ENCODE measurements at places on chromosomes 6 and 20.
A peak's percentile ranks its signal among the peaks of the same experiment; 100 is the strongest.

DNA sequence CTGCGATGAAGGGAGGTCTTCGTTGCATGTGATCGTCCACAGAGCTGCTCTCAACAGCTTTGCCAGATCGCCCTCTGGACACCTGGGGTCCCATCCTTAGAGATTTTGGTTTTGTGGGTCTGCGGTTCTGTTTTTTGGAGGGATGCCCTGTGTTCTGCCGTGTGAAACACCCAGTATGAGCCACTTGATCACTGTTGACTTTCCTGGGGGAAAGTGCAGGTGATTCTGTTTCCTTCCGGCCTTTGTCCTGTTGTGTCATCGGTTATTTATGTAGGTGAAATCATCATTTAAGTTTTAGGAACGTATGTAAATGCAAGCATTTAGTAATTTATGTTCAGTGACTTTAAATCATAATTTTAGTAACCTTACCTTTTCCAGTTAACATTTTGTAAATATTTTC, 56.4 kb upstream of the SLC22A1 start:
- no peak for DNase-seq

- DNase-seq = no peak
Observed at GRCh38 chr20:14919501-14920081, 582.2 kb upstream of the FLRT3 start.

GRCh38 chr6:167840160-167840525, 13.4 kb downstream of the AFDN start:
- DNase-seq = no peak

DNA sequence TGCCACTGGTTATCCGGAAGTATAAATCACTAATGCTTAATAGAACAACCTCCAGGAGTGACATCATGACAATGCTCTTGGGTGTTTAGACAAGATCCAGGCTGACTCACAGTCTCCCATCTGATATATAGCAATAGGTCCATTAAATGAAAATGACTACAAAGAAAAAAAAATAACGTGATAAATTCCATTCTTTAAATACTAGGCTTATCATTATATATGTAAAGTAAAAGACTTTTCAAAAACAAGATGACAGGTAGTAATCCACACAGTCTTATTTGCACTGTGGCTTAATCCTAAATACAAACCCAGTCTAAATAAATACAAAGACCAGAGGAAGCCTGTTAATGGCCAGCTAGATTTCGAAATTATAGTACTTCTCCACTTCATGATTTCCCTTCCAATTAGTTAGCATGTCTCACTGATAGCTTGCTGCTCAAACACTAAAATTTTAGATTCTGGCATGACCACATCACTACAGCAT, 149.1 kb upstream of the BEND3 start:
- no peak for DNase-seq

GRCh38 chr6:37717836-37718251, 20.2 kb upstream of the MDGA1 start:
- DNase-seq = no peak

GRCh38 chr6:37804586-37804985, 14.9 kb upstream of the ZFAND3 start:
- DNase-seq = no peak

DNA sequence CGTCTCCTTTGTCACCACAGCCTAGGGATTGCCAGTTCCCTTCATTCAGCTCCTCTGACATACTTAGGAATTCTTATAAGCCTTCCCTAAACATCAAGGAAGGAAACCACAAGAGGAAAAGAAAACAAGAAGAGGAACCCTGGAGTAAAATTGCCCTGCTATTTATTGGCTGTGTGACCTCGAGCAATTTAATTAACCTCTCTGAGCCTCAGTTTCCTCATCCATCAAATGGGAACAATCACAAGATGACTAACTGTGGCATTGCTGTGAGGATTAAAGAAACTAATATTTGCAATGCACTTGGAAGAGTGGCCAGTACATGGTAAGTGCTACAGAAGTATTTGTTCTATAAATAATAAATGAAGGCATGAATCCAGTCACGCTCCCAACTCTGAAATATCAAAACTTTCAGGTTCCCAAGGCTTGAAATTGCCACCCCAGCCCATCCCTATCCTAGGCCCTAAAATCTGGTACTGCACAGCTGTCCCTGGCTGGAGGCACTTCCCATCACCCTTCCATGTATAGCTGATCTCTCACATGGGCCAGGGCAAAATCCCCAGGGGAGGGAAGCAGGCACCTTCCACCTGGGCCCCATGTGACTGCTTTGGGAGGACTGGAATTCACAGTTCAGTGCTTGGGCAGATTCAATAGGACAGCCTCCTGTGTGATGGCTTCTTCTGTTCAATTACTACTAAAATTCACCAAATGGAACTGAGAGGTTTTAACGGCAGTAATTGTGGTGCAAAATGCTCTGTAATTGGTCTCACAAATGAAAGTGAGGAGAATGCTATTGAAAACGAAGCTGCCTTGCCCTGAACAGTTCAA, 78.0 kb upstream of the MAFB start:
- no peak for DNase-seq

DNA sequence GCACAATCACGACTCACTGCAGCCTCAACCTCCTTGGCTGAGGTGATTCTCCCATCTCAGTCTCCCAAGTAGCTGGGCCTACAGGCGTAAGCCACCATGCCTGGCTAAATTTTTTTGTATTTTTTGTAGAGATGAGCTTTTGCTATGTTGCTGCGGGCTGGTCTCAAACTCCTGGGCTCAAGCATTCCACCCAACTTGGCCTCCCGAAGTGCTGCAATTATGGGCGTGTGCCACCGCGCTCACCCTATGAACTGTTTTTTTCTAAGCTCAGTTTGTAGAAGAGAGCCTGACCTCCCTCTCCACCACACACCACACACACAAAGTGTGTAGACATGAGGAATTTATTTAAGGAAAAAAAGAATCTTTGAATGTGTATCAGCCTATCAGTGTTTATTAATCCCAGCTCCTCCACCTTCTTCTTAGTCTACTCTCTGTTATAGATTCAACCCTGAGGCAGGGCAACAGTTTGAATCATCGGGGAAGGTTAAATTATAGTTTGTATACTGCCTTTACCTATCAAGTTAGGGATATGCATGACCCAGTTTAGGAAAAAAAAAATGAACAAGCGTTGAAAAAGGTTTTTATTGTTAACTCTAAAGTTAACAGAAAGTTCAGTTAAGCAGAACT, 74.1 kb downstream of the PLEKHG1 start:
- DNase-seq = no peak

DNA sequence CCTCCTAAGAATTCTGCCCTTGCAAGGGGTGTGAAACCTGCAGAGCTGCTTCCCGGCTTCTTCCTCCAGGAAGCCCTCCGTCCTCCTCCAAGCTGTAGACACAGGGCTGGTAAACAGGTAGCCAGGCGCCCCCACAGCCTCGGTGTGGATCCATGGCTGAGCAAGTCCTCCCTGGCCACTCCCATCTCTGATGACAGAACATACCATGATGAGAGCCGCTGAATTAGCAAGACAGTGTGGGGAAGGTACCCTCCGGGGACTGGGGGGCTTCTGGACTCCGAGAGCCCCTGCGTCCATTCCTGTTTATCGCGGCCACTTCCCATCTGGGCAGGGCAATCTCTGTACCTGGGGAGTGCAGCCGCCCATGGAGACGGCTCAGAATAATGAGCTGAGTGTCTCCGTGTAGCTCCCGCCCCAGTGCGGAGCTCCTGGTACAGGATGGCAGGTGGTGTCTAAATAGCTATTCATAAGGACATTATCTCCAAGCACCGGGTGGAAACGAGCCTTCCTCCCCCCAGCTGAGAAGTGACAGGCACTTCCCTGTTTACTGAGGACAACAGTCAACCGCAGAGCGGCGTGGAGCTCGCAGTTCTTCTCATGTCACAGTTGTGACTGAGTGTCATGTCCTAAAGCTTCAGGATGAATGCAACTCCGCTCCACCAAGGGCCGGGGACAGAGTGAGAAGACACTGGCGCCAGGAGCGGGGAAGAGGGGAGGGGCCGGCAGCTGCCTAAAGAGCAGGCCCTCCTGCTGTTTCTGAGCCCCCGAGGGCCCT, 22.7 kb upstream of the NTSR1 start:
- DNase-seq = no peak

DNA sequence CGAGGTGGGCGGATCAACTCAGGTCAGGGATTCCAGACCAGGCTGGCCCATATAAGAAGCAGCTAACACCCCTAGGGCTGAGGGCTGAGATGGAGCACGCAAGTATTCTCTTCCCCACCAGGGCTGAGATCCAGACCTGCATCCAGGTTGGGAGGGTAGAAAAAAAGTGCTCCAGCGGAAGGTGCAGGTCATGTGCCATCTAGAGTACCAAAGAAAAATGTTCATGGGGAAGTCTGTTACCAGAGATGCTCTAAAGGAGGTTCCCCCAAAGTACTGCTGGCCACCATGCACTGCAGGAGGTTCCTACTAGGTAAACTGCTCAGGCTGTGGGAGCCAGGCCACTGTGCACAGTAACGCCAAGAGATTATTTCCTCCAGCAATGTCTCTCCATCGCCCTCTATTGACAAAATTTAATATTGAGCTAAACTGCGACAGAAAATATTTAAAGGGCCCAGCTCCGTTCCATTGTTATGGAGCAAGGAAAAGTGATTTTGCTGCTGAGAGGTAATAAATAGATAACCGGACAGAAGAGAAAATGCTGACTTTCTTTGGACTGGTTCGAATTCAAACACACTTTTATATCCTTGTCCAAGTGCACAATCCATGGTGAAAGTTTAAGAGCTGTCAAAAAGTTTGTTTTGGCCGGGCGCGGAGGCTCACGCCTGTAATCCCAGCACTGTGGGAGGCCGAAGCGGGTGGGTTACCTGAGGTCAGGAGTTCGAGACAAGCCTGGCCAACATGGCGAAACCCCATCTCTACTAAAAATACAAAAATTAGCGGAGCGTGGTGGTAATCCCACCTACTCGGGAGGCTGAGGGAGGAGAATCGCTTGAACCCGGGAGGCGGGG, 159.9 kb downstream of the OR2B2 start:
- peak; percentile 76 for DNase-seq

GRCh38 chr6:115573861-115574260, 486.8 kb downstream of the FRK start:
- DNase-seq = no peak

GRCh38 chr20:46999801-47000465, 105.3 kb downstream of the EYA2 start:
- DNase-seq = peak; percentile 9

GRCh38 chr6:73983367-73983766, 287.4 kb downstream of the CD109 start:
- DNase-seq = no peak

- peak; percentile 64 for DNase-seq
Observed at GRCh38 chr6:135094403-135094821, 39.8 kb upstream of the HBS1L start.

GRCh38 chr6:158988477-158988876, 11.5 kb downstream of the RSPH3 start:
- DNase-seq = no peak

DNA sequence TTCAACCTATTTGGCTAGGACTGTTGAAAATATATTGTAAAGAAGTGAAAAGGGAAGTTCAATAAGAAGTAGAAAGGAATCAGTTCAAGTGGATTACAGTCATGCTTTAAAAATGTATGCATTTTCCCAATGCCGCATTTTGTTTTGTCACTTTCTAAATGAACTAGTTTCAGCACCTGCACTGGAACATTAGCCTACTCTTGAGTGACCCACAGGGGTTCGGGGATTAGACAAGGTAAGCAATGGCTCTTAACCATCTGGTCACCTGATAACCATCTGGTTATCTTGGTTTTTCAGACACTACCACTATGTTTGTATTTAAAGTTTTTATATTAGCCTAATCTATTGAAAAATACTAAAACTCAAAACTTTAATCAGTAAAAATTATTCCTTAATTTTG, 97.6 kb downstream of the CD164 start:
- DNase-seq = no peak

DNA sequence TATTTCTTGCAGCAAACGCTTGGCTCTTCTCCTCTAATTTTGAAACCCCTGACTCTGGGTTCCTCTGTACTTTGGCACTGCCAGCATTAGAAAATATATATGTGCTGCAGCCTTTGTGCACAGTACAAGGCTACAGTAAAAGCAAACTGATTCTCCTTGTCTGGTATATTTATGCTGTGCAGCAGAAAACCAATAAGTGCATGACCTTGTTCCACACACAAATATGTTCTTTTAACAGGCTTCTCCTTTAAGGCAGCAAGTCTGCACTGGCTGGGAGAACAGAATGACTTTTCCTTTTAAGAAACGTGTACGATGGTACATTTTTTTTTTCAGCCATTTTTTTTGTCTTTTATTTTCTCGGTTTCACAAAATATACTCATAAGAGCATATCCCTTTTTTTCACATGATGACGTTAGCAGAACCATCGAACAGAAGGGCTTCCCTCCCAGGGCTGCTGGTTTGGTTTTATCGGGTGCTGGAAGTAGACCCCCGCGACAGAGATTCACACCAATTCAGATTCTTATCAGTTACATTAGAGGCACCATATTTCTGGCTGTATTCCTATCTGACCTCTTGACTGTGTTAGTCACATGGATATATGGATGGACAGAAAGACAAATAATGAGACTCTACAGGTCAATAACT, 129.9 kb upstream of the ARID1B start:
- DNase-seq = no peak

- DNase-seq = no peak
Observed at GRCh38 chr6:48782225-48782624, 671.2 kb upstream of the PTCHD4 start.

GRCh38 chr6:142167071-142167470, 20.0 kb downstream of the VTA1 start:
- DNase-seq = no peak

DNA sequence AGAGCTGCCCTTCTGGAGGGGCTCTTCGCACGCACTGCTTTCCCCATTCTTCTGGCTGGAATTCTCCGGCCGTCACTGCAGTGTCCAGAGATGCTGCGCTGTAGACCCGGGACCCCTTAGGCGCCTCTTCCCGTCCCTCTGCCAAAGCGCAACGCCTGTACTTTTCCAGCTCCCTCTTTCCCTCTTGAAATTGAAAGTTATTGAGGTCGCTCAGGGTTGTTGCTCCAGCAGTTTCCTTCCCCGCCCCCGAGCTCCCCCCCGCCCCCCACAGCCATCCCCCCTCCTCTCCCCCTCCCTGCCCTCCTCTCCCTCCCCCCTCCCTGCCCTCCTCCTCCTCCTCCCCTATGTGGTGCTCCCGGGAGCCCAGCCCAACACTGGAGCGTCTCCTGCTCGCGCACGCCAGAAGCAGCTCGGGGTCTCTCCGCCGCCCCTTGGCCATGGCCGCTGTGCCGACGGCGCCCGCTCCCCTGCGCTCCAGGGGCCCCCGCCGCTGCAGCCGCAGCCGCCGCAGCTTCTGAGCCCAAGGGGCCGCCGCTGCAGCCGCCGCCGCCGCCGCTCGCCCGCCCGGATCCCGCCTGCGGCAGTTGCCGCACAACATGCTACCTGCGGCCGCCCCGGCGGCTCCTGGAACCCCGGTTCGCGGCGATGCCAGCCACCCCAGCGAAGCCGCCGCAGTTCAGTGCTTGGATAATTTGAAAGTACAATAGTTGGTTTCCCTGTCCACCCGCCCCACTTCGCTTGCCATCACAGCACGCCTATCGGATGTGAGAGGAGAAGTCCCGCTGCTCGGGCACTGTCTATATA, at the start of gene RSPO3:
Gene RSPO3, plus strand, starts transcription at position 374 of the 804 bp plus-strand sequence. CDS start 522 bp downstream, outside the sequence.
- no peak for DNase-seq

- no peak for DNase-seq
Observed at GRCh38 chr6:25219917-25220278, 59.3 kb upstream of the CARMIL1 start.

All from activated effector memory CD4-positive, alpha-beta T cell treated with anti-CD3 and anti-CD28 coated beads, Interleukin-2, amount 50 U/mL, for 16 hours (primary cell).